ENCODE measurements at places on chromosomes 7 and 10.
A peak's percentile ranks its signal among the peaks of the same experiment; 100 is the strongest.

DNA sequence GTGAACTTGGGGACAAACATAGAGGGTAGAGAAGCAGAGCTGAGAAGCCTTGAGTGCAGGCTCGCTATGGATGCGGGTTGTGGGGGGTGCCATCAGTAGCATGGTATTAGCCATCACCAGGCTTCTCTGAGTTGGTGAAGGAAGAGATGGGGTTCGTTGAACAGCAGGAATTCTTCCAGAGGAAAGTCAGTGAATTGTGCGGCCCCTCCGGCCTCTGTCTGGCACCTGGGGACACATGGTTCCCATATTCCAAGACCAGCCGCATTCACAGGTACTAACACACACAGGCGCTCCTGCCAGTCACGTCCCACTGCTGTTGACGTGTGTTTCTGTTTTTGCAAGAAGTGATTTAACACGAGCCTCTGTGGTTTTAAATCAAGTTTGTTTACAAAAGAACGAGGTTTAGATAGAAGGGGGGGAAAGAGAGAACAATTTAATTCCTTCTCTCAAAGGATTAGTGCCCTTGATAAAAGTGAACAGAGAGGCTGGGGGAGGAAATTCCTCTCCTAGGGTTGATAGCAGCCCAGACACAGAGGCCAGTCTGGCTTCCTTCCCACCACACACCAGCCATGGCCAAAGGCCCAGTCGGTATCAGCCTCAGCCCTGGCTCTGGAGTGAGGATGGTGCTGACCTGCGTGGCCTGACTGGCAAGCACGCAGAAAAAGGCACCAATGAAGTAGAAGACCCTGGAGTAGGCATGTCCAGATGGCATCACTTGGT, 252.6 kb upstream of the IGFBP3 start:
- DNase-seq, result no peak

- no peak for DNase-seq
Measured at GRCh38 chr10:60809157-60809556, 30.9 kb downstream of the CDK1 start.

DNA sequence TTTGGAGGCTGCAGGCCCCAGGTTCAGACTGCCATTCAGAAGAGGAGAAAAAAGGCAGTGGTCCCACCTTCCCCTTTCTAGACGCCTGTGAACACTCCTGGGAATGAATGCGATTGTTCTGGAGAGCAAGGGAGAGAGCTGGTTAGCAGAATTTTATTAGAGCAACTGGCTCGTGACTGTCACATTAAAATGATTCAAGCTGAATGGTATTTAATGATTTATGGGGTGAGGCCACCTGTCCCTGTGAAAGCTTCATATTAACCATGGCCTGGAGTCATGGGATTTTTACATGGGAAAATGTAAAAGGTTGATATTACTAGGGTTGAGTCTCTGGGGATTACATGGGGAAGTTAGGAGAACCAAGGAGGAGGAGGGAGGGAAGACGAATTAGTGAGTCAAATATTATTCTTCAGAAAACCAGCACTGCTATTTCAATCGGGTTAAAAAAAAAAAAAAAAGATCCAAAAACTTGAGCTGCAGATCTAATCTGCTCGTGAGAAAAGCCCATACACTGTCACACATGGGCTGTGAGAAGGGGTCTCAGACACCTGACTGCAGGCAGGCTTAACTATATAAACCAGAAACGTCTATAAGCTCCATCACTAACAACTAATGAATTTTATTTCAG, 8.3 kb downstream of the CXCL12 start:
- DNase-seq, result no peak

DNA sequence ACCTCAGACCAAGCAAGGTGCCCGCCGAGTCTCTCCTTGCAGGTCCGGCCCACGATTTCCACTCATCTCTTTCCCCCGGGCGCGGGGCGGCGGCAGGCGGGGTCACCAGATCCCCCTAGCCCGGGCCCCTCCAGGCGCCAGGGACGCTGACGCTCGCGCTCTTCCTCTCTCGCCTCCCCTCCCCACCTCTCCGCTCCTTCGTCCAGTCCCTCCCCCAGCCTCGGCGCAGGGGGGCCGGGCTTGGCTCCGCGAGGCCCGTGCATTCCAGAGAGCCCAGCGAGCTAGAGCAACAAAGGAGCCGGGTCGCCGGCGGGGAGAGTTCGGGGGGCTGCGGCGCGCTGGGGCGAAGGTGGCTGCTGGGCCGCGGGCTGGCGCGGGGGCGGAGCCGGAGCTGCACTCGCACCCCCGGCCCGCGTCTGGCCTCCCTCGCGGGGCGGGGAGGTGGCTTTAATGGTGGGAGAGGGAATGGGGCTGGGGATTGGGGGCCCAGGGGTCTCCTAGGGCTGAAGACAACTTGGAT, at the start of gene SMO:
SMO (plus strand) TSS at position 262 of the 520 bp plus-strand sequence. CDS start 519 bp downstream, outside the sequence.
- DNase-seq, result no peak

DNA sequence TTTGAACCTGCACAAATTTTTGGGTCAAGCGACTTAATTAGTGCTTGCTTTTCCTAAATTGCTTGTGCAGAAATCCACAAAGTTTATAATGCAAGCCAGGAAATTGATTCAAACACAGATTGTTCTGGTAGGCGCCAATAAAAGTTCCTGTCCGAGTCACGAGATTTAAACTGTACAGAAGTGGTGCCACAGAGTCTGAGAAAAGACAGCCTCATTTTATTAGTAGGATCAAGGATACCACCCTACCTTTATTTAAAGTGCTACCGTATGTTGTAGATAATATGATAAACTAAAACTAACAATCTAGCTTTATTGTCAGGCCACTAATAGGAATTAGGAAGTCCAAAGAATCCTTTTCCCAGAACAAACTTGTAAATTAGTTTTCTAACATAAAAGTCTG, 696.7 kb downstream of the TNS3 start:
- no peak for DNase-seq

DNA sequence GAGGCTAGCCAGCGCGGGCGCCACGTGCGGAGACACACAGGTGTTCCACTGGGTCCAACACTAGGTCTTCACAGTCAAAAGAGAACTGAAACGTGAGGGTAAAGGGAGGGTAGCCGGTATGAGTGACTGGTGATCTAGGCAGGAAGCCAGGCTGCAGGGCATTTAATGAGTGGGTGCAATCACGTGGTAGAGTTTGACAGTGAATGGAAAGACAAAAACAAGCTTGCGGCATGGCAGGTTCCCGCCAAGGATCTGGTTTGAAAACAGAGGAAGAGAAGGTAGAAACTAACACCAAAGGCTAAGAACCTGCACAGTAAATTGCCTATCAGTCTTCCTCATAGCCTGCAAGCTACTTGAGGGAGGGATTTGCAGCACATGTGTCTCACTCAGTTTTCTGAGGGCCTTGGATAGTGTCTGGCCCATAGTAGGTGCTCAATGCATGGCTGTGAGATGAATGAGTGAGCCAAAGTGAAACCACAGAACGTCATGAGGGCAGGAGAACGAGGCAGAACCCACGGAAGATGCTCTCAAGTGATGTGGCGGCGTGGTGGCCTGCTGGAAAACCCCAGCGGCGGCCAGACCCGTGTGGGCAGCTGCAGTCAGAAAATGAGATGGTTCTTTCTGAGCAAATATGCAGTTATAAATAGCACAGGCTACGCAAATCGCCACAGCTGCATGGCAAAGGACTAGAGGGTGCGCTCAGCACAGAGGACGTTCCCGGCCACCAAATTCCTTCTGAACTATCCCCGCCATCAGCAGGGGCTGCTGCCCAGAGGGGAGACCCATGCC, 183.6 kb upstream of the NFE2L3 start:
- DNase-seq, result no peak

- DNase-seq, result no peak
Measured at GRCh38 chr7:24191362-24191761, 92.6 kb upstream of the NPY start.

DNA sequence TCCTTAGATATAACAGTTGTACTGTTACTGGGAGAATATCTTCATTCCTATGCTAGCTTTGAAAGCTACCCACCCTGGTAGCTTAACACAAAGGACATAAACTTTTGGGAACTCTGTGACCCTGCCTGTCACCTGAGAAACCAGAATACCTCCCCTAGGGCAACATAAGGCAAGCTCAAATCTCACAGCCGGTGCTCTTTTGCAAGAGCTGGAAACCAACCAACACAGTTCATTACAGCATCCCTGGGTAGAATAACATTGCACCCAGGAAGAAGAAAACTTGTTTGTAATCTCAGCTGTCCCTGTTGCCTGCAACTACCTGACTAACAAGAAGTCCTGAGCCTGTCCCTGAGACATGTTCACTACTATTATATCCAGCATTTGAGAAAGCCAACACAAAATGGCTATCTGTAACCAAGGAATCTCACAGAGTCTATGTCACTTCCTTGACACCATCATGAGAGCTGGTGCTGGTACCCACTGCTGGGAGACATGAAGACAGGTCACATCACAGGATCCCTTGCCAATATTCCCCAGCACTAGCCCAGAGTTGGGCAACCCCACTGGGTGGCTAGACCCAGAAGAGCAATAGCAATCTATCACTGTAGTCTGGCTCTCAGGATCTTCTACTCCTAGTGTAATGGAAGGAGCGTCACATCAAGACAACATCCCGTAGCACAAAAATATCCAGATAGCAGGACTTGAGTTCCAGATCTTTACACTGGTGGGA, 31.3 kb downstream of the AKR1C3 start:
- no peak for DNase-seq

DNA sequence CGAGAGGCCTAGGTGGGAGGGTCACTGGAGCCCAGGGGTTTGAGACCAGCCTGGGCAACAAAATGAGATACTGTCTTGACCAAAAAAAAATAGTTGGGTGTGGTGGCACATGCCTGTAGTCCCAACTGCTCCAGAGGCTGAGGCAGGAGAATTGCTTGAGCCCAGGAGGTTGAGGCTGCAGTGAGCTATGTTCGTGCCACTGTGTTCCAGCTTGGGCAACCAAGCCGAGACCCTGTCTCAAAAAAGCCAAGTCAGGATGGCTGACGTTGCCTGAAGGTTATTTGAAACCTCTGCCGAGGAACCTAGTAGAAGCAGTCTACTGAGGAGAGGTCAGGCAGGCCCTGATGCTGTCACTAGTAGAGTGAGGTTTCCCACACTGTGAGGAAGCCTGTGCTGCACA, 22.8 kb downstream of the DNAJB6 start:
- DNase-seq, result no peak

DNA sequence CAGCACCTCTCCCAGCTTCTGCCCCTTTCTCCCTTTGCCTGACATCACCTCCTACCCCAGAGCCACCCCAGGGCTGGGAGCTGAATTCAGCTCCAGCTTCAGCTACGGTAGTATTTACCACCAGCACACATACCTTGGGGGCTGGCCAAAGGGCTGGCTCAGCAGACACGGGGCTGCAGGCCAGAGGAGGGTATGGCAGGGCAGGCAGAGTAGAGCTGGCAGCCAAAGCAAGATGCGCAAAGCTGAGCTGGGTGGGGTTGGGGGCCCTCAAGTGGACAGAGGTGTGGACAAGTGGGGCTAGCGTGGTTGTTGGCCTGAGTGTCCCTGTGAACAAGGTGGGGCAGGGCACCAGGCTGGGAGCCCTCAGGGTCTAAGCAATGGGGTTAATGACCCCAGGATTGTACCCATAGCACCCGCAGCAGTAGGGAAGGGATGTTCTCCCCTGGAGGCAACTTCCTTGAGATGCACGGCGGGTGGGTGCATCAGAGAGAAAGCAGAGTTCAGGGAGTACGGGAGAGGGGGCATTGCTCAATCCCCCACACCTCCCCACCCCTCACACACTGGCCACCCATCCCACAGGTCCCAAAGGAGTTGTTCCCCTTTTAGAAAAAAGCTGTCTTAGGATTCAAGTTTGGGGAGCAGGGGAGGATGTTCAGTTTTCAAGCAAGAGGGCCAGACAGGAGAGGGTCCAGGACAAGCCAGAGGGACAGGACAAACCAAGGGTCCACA, 8.0 kb downstream of the VSIR start:
- DNase-seq, result no peak

- no peak for DNase-seq
Measured at GRCh38 chr7:70421319-70421718, 710.6 kb upstream of the GALNT17 start.

DNA sequence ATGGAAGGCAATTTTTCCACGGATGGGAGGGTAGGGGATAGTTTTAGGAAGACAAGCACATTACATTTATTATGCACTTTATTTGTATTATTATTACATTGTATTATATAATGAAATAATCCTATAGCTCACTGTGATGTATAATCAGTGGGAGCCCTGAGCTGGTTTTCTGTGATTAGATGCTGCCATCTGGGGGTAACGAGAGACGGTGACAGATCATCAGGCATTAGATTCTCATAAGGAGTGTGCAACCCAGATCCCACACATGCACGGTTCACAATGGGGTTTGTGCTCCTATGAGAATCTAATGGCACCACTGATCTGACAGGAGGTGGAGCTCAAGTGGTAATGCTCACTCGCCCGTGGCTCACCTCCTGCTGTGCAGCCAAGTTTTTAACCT, 103.9 kb upstream of the STK17A start:
- no peak for DNase-seq

GRCh38 chr7:48274662-48275061, 103.4 kb downstream of the ABCA13 start:
- no peak for DNase-seq

DNA sequence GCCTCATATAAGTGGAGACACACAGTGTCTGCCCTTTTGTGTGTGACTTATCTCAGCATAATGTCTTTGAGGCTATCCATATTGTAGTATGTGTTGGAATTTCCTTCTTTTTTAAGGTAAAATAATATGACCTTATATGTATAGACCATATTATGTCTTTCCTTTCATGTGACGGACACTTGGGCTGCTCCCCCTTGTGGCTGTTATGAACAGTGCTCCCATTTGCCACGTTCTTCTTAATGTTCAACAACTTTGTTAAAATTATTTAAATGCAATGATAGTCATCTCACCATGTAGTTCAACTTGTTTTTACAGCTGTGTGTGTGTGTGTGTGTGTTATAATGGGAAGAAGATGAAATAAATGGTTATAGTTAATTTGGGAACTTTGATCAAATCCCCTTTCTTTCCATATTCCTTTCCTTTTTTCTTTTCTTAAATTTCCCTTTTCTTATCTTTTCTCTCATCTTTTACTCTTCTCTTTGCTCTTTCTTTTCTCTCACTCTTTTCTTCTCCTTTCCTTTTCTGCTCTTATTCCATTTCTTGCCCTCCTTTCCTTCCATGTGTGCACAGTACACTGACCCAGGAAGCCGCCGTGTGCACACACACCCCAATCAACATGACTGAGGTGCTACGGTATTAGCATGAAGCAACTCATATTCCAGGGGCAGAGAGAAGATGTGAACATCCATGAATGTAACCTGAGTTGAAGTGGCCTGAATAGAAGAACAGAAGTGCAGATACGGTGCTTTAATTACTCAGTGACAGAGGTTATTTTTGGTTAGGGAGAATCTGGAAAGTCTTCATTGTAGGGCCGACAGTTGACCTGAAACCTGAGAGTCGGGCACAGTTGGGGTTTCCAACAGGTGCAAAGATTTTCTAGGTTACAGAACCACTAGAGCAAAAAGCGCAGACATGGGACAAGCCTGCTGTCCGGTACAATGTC, 596.6 kb downstream of the SDK1 start:
- DNase-seq, result peak; percentile 8

GRCh38 chr7:953547-954327, 743 bp downstream of the ADAP1 start:
- no peak for DNase-seq

GRCh38 chr10:68231817-68232251, at the start of gene ATOH7:
TSS of gene ATOH7 (minus strand) at chr10:68232113. CDS start at chr10:68231677, 436 bp downstream.
- no peak for DNase-seq

GRCh38 chr10:22736134-22736533, 21.8 kb upstream of the PIP4K2A start:
- no peak for DNase-seq
